T-cell (primary cell): ENCODE measurements at places on chromosomes 12 and 14. TPM values are rescaled to one million over a fixed set of nuclear protein-coding genes. Genes with fewer than 3 reads are reported as not detected.

The KCNK13 gene
- total RNA-seq = not detected

- no peak overlapping the region for H3K27ac ChIP-seq
- no peaks in the 10 kb centered on the region for H3K36me3 ChIP-seq
- no peaks in the 10 kb centered on the region for H3K27me3 ChIP-seq
- DNase-seq = no peak
- H3K4me1 ChIP-seq = peaks cover 29% of the 10 kb centered on the region
Observed at GRCh38 chr14:105399466-105399775, 1.1 kb downstream of the TEX22 start.

GRCh38 chr12:127431594-127431993 is 835.4 kb upstream of the TMEM132C start:
- no peak for DNase-seq
- H3K4me3 ChIP-seq = no peak overlapping the region
- H3K4me1 ChIP-seq = no peaks in the 10 kb centered on the region
- H3K27ac ChIP-seq = no peak overlapping the region
- H3K27me3 ChIP-seq = no peaks in the 10 kb centered on the region

DNA sequence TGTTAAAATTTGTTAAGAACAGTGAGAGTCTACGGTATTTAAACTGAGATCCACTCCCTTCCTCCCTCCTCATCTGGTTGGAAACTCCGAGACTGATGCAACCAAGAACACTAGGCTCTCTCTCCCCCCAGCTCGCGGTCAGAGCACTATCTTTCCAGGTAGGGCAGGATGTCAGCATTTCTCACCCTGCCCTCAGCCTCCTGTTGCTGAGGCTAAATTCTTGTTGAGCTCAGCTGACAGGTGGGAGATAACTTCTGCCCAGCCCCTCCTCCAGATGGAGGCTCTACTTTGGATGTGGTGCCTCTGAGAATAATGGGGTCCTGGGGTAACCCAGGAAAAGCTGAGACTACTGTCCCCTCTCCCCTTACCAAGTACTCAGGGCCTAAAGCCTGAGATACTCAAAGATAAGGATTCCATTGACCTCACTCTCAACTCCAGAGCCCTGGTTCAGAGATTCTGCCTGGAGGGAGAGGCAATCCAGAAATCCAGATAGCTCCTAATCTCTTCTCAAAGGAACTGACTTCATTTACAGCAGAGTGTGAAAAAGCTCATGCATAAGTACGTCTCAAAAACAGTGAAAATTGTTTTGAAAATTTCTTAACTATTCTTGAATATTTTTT is 110.1 kb downstream of the EML5 start:
- no peaks in the 10 kb centered on the region for H3K27me3 ChIP-seq
- no peaks in the 10 kb centered on the region for H3K4me1 ChIP-seq
- H3K27ac ChIP-seq = no peak overlapping the region
- H3K36me3 ChIP-seq = no peaks in the 10 kb centered on the region
- DNase-seq = no peak
- no peak overlapping the region for H3K4me3 ChIP-seq

DNA sequence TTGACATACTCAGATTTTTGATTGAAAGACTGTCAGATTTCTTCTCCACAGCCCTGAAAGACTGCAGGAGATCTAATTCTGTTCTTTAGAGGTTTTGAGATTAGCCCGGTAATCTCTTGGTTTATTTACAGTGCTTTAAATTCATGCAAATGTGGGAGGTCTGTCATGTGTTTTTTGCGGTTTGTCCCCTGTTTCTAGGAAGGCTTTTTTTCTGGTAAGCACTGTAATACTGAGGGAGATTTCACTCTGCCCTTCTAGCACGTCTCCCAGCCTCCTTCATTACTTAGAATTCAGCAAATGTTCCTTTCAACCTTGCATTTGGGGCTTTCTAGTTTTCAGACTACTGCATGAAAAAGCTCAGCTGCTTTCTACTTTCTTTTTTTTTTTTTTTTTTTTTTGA is 31.1 kb downstream of the GPHN start:
- no peak overlapping the region for H3K4me3 ChIP-seq
- H3K27ac ChIP-seq = no peak overlapping the region
- H3K36me3 ChIP-seq = no peaks in the 10 kb centered on the region
- no peaks in the 10 kb centered on the region for H3K4me1 ChIP-seq

The PTHLH gene
- not detected for total RNA-seq
